Brain (organoid and tissue), 16 donors: ENCODE measurements at places on chromosomes 16 and 17.

DNA sequence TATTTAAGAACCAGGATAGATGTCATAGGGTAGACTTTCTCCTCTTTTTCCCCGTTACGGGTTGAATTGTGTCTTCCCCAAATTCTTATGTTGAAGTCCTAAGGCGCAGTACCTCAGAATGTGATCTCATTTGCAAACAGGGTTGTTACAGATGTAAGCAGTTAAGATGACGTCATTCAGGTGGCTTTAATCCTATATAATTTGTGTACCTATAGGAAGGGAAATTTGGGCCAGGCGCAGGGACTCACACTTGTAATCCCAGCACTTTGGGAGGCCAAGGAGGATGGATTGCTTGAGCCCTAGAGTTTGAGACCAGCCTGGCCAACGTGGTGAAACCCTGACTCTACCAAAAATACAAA lies 99.5 kb upstream of the DHX40 start:
- no peak for DNase-seq

DNA sequence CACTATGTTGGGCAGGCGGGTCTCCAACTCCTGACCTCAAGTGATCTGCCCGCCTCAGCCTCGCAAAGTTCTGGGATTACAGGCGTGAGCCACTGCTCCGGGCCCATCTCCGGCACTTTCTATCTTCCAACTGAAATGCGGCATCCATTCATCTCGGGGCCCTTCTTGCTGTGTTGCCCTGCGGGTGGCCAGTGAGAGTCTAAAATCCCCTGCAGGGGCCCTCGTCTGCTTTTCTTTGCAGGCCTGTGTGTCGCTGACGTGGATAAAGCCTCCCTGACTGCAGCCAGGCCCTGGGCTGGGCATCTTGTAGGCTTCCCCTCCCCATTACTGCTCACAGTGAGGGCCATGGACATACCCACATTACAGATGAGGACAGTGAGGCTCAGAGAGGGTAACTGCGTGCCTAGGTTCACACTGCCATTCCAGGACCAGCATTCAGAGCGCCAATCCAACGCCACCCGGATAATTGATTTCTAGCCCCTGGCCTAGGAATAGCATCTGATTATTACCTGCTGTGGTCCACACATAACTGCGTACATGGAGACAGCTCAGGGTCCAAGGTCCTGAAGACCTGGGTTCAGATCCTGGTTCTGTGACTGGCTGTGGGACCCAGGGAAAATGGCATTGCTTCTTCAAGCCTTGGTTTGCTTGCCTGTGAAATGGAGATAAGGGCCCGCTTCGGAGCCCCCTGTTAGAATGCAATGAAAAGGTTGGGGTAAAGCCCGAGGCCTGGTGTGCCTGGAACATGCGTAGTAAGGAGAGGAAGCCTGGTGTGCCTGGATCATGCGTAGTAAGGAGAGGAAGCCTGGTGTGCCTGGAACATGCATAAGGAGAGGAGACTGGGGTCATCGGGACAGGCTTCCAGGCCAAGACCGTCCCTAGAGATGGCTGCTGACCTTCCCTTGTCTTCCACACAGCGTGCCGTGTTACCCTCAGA lies 25.0 kb downstream of the CRISPLD2 start:
- DNase-seq = no peak

- DNase-seq = no peak
These were observed 79.2 kb downstream of the MRM3 start for GRCh38 chr17:861364-861763.

DNA sequence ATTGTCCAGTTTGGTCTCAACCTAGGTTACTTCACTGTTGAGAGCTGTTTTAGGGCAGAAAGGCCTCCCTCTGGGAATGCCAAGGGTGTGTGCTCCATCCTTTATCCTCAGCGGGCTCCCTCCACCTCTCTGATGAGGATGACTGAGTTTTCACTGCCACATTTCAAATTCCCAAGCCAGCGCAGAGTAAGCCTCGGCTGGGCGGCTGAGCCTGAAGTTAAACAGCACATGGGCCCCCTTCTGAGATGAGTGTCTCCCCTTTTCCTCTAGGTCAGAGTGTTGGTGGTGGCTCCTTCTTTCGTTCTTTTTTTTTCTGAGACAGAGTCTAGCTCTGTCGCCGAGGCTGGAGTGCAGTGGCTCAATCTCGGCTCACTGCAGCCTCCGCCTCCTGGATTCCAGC lies 5.5 kb upstream of the GCSH start:
- DNase-seq = no peak

DNA sequence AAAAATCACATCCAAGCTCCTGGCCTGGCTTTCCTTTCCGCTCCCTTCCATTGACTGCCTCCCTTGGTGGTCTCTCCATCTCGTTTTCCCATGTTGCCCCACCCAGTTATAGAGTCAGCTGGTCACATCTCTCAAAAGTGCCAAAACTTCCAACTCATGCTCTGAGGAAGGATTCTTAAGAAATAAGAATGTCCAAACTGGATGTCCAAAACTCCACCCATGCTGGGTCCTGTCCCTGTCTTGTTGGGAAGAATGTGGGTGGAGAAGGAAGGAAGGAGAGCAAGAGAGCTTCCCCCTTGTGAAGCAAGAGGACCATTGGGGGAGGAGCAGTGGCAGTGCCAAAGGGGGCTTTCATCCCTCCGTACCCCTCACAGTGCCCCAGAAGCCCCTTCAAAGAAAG lies 44.6 kb upstream of the MAP3K14 start:
- DNase-seq = no peak

DNA sequence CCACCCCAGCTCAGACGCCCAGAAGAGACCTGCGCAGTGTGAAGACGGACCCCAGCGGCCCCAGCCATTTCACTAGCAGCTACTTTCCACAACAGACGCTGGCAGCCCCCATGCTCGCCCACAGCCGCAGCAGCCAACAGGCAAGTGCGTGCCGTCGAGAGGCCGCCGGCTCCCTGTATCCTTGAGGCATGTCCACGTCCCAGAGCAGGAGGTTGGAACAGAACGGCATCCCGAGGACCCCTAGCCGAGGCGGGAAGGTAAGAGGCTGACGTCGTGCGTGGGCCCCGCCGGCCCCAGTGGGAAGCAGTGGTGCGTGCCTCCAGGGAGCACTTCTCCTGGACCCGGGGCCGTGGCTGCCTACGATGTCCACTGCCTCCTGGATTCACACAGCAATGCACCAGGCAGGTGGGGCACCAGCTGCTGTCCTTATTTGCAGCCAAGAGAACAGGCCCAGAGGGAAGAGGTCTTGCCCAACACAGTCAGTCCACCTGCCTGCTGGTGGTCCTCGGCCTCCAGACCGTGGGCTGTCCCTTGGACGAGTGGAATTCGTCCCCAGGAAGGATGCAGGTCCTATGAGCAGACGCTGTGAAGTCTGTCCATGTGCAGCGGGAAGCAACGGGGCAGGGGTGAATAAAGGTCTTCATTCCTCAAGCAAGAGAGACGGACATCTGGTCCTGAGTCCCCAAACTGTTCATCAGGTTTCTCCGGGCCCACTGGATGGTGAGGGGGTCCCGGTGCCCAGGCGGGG lies 38.5 kb downstream of the SLC7A5 start:
- DNase-seq = no peak

DNA sequence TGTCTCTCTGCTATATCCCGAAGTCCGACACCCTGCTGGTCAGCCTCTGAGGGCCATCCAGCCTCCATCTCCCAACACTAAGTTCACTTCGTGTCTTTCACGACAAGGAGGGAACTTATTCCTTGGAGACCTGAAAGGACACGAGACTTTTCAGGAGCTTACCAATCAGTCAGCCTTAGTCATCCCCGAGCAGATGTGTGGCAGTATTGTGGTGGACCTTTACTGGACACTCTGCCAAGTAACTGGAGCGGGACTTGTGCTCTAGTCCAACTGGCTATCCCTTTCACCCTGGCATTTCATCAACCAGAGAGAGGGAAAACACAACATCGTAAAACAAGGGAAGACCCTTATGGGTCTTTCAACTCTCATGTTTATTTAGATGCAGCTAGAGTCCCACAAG lies 87.1 kb downstream of the EMP2 start:
- no peak for DNase-seq

DNA sequence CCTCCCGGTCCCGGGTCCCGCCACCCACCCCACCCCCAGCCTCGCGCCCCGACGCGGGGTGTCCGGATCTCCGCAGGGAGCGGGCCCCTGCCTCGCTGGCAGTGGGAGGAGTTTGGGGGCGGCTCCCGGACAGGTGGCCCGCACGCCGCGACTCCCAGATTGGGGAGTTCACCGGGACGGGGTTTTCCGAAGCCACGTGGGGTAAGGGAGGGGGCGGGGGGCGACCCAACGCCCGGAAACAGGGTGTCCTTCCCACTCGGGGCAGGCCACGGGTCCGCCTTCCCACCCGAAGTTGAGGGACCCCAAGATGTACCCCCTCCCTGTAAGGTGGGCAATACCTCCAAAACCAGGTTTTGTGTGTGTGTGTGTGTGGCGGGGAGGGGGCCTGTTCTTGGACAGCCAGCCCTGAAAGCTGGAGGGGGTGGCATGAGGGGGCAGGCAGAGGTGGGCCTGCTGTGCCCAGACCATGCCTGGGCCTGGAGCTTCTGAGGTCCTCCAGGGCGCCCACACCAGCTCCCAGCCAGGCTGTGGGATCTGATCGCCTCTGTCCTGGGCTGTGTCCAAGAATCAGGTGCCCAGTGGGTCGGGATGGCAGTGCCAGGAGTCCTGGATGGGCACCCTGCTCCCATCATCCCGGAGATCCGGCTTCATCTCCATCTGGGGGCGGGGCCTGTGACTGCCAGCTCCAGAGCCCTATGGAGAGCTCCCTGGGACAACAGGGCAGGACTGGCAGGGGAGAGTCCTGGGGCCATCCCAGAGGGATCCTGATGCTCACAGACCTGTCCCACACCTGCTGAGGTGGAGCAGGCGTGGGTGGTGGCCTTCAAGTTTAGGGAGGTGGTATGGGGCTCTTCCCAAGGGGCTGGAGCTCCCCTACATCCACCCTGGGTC lies 767 bp downstream of the SYNGR2 start:
- DNase-seq = no peak

GRCh38 chr16:72999541-73000019 lies 48.3 kb downstream of the ZFHX3 start:
- no peak for DNase-seq

- DNase-seq = no peak
These were observed 7.6 kb downstream of the EME1 start for GRCh38 chr17:50380369-50381259.

DNA sequence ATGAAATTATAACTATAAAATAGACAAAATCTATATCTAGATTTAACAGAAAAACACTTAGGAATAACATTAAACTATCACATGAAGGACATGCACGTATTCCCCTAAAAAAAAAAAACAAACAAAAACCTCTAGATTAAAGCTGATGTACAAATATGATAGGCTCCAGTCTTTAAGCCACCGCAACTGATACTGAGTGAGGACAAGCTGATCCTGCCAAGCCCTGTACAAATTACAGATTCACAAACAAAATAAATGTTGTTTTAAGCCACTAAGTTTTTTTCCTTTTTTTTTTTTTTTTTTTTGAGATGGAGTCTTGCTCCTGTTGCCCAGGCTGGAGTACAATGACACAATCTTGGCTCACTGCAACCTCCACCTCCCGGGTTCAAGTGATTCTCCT lies 35.3 kb downstream of the SMURF2 start:
- DNase-seq = no peak

GRCh38 chr17:20852990-20853370 lies 189.8 kb downstream of the USP22 start:
- no peak for DNase-seq

DNA sequence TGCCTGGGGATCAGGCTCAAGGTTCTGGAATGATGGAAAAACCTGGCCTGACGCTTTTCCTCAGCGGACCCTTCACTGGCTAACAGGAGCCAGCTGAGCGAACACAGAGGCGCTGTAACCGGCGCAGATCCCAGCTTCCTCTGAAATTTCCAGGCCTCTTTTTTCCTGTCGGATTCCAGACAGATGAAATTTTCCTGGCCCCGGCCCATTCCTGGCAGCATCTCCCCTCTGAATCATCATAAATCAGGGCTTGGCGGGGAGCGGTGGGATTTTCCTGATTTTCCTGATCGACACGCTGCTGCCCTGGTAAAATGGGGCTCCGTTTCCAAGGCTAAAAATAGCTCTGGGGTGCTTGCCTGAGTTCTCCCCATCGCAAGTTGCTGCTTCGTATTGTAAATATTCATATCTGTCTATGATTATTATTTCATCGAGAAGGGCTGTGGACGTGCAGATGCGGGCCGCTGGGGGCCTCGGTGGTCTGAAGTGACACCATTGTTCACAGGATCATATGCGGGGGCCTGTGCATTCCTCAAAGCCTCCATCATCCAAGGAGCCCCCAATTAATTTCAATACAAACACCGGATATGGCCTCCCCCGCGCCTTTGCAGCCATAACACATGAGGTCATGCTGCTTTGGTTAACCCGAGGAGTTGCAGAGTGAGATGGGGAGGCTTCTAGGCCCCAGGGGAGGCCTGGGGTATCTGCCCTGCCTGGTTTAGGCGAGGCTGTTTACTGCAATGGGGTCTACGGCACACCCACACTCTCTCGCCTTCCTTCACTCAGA lies 45.8 kb upstream of the ETV4 start:
- DNase-seq = peak; percentile 47

- peak; percentile 75 for DNase-seq
These were observed 98.5 kb downstream of the SOX9 start for GRCh38 chr17:72219137-72219823.

DNA sequence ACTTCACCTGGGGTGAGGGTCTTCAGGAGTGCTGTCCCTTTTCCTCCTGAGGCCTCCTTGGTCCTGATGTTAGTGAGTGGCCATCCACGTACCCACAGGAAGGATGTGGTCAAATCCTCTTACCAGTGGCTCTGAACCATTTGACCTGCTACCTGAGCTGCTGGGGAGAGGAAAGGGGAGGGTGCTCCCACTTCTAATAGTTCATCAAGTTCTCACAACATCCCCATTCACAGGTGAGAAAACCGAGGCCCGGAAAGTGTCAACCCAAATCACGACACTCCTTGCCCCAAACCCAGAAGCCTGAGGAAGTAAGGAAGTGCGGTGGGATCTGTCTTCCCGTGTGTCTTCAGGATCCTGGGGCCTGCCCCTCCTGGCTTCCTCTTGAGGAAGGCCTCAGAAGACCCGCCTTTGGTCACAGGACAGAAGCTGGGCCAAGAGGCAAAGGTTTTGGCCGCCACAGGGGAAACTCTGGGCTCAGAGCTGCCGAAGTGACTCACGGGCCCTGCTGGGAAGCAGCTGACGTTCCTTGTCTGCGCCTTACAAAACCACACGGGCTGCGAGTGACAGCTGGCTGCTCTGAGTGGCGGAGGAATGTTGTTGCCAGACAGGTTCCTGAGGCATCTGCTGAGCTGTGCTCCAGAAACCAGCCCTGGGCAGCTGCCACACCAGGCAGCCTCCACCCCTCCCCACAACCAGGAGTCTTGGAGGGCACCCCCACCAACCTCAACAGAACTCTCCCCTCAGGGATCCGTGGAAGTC lies 13.9 kb upstream of the KIFC3 start:
- DNase-seq = peak; percentile 70

DNA sequence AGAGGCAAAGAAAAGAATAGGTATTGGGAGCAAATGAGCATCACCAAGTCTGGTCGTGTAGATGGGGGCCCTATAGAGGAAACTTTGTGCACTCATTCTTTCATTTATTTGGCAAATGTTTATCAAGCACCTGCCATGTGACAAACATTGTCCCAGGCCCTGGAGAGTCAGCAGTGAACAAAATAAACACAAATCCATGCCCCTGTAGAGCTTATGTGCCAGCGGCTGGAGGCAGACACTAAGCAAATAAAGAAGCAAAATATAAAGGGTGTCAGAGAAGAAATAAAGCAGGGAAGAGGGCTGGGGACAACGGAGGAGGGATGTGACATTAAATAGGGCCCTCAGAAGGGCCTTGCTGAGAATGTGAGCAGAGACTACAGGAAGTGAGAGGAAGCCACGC lies 45.5 kb downstream of the KATNIP start:
- DNase-seq = no peak

GRCh38 chr16:72879846-72880245 lies 168.1 kb downstream of the ZFHX3 start:
- DNase-seq = no peak
